GM03348 (cell line): ENCODE measurements at places on chromosomes 2 and 18.

DNA sequence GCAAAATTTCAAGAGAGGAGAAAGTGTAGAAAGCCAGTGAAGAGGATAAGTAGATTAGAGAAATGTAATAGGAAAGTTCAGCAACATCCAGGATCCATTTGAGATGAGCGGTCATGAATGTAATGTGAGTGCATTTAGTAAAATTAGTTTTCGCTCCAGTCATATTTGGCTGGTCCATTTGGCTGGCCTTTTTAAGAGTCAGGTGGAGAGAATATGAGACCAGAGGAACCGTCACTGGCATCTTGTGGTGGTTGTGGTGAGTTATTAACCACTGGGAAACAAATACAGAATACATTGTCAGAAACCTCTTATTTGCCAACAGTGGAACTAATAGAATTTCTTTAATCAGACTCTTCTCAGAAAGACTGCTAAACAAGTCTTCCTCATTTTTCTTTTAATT lies 1064.3 kb upstream of the CDH2 start:
- DNase-seq, result no peak

- no peak for DNase-seq
These were observed 593.1 kb downstream of the RNF144A start for GRCh38 chr2:7510353-7510752.

DNA sequence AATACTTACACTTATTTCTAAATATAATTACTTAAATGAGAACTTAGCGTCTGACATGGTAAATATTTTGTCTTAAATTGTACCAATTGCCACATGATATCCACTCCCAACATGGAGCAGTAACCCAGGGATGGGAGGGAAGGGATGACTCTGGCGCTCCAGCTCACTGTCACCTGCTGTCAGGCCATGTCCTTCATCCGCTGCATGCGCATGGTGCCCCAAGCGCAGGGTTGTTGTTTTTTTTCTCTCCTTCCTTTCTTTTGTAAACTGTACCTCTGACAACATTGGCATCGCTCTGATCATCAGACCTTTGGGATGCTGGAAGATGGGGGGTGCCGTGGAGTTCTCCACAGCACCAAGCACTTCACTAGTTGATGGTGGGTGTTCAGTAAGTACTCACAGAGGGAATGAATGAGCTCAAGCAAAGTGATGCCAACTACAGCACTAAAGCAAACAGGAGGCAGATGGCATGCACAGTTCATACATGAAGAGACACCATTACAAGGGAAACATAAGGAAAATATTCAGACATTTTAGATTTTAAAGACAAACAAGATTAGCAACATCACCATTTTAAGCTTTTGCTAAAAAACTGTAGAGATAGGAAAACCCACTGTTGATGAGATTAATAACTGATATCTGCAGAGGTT lies 247.8 kb downstream of the GBX2 start:
- no peak for DNase-seq

DNA sequence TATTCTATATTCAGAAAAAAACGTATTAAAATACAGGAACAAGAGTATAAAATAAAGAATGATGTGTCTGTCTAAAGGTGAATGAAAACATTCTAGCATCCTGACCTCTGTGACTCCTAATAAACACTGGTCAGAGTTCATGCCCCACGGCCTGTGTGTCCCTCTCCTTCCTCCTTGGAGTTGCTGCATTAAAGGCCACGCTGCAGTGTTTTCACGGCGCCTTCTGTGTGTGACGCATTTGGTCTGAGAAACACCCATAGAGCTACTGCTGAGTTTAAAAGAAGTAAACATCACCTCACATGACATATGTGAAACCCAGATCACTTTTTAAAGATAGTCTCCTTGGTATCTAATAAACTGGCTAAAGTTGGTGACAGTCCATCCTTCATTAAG lies 90.5 kb downstream of the ITGB1BP1 start:
- DNase-seq, result no peak

- DNase-seq, result peak; percentile 30
These were observed 35.7 kb upstream of the GPR155 start for GRCh38 chr2:174522553-174522952.

GRCh38 chr2:20118051-20118450 lies 66.6 kb upstream of the LAPTM4A start:
- DNase-seq, result no peak

DNA sequence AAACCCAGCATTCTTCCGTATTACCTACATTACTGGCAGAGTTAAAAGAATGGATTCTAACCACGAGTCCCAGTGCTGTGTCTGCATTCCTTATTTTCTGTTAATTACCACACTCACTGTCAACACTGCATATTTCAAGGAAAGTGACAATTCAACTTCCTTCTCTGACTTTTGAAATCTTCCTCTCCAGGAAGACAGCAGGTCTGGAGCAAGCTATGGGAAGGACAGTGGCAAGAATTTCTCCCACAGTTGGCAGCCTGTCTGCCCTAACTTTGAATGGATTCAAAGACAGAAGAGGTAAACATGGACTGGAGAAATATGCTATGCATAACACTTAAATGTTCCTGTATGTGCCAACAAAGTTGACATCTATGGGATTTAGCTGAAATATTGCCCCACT lies 700.5 kb upstream of the CHAC2 start:
- no peak for DNase-seq

- no peak for DNase-seq
These were observed 303.3 kb downstream of the XIRP2 start for GRCh38 chr2:167191588-167191987.

DNA sequence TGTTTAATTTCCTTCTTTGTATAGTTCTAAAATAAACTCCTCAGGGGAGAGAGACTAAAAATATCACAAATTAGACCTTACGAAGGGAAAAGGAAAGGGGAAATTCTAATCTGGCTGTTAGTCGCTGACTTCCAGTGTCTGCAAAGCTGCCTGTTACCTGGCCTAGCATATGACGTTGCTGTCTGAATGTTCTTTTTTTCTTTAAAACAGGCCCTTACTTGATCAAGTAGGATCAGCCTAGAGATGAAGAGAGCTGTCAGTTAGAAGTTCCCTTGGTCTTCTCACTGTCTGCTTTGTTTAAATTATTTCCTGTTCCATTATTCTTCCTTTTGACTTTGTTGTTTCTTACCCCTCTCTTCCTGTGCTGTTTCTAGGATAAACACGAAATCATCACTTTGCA lies 11.2 kb downstream of the NCK2 start:
- no peak for DNase-seq

DNA sequence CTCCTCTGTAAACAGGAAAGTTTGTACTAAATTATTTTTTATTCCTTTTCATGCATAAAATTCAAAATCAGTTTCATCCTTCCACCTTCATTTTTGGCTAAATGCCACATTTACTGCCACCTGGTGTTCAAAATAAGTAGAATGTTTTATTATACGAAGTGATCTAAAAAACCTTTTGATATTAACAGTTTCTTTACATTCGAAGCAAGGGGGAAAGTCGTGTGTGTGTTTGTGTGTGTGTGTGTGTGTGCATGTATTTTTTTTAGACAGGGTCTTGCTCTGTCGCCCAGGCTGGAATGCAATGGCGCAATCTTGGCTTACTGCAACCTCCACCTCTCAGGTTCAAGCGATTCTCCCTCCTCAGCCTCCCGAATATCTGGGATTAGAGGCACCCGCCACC lies 9.0 kb upstream of the SCN9A start:
- DNase-seq, result peak; percentile 40

DNA sequence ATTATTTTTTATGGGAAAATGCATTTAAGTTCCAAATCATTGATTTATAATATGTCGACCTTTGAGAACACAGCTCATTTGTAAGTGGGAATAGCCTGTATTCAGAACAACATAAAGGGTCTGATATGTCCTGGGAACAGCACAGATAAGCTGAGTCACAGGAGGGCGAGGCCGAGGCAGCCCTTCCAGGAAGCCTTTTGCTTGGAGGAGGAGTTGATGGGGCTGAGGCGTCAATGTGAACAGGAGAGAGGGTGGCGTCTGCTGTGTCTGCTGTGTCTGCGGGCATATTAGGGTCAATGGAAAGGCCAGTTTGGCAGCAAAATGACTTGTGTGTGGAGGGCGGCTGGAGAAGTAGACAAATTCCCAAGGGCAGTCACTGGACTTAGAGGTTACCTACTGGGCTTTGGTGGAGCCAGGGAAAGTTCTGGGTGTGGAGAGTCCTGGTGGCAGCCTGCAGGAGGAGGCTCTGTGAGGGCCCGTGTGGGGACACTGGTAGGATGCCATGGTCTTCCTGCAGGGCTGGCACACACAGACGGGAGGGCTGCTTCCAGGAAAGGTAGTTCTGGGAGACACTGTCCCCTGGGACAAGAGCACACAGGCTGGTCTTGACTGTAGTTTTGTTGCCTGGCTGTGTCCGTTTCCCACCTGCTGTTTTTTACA lies 128.1 kb downstream of the GLI2 start:
- DNase-seq, result peak; percentile 88

- DNase-seq, result peak; percentile 67
These were observed 32.8 kb upstream of the IL1B start for GRCh38 chr2:112869258-112869842.

GRCh38 chr2:44970846-44971450 lies 29.4 kb downstream of the SIX3 start:
- DNase-seq, result peak; percentile 68

GRCh38 chr2:30230497-30231211 lies 680 bp upstream of the LBH start:
- DNase-seq, result peak; percentile 30

DNA sequence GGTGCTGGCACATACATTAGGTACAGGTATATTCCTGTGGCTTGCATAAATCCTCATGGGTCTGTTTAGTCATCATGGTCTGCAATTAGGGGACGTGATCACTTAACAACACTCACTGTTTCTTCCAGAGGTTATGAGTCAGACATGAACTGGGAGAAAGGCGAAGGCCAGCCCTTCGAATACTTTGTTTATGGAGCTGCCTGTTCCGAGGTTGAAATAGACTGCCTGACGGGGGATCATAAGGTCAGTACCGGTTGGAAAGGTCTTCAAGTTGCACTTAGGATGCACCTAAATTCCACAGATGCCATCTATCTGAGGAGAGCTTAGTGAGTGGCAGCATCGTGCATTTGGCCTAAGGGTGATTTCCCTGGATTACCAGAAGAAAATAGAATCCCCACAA lies 76.9 kb downstream of the AOX1 start:
- DNase-seq, result peak; percentile 32

DNA sequence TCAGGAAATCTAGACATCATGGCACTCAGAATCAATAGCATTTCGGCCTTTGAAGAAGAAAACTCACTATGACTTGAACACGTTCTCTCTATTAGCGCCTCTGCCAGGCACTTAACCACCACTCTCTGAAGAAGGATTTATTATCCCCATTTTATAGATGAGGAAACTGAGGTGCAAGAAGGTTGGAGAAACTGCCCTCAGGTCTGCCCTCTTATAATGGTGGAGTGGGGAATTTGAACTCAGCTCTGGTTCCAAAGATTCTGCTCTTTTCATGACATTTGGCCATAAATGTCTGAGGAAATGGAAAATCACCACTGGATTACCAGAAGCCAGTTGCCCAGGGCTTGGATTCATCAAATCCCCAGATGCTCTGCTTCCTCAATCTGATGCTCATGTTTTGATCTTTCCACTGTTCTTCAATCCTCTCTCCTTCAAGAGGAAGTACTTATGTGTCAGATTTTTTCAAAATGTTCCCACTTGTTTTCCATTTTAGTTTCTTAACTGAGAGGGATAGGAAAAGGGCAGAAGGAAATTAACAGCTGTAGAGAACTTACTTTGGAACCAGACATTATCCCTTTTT lies 68.1 kb downstream of the ANTXR1 start:
- no peak for DNase-seq

DNA sequence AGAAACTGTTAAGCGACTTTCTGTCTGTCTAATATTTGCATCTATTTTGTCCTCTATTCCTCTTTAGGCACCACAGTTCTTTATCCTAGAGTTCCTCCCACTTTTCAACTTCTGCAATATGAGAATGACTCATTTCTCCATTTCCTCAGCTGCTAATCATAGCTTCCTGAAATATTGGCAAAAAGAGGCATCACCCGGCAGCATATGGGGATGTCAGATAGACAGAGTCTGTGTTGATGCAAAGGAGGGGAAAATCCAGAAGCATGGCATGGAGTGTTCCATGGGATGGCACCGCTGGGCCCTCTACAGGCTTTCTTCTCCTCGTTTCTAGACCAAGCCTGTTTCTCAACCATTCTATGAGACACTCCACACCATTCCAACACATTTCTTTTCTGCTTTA lies 93.4 kb downstream of the DOCK10 start:
- DNase-seq, result peak; percentile 61

GRCh38 chr2:112881217-112881985 lies 29.6 kb upstream of the IL37 start:
- DNase-seq, result peak; percentile 86

DNA sequence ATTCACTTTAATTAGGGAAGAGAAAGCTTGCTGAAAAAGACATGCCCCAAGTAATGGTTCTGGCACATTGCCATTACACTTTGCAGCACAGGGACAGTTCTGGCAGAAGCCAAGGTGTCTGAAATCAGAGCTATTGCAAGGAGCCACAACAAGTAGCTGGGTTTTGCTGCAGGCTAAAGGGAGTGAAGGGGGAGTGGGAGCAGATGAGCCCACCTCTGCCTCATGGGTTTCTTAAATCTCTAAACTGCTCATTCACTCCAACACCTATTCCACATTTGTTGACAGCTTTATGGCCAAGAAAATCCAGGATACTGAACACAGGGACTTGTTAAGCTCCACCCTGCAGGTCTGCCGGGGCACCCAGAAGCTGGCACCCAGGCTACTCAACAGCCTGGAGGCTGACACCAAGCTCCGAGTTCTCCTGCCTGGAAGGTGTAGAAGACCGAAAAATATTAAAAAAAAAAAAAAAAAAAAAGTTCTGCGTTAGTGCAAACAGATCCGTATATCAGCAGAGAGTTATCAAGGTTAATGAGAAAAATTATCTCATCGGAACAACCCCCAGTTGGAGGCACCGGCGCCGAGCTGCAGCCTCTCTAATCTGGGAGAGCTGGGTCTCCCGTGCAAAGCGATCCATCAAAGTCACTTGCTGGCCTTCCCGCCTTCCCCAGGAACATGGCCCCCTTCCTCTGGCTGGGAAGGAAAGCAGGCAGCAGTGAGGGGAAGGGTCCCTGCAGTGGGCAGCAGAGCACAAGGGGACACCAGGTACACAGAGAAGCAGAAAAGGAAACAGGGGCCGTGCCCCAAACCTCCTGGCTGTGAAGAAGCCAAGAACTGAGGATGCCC lies 123.7 kb downstream of the HNMT start:
- DNase-seq, result no peak

- no peak for DNase-seq
These were observed 145.0 kb downstream of the ZNF407 start for GRCh38 chr18:74742573-74743243.
